ENCODE measurements at places on chromosomes 2 and 18. TPM values are rescaled to one million over a fixed set of nuclear protein-coding genes. Genes with fewer than 3 reads are reported as not detected.

DNA sequence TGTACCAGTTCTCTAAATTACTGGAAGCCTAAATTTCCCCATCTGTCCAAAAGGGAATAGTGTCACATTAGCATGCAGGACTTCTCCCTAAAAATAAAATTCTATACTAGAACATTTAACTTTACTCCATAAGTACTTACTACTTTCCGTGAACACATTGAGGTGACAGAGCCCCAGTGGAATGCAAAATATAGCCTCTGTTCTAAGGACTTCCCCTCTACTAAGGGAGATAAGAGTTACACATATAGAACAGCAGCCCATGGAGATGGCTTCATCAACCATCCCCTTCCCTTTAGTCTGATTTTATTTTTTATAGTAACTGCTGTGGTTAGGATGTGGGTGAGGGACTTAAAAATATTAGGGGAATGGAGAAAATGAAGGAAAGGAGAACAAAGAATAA, 68.9 kb upstream of the STPG4 start:
- DNase-seq, result no peak

DNA sequence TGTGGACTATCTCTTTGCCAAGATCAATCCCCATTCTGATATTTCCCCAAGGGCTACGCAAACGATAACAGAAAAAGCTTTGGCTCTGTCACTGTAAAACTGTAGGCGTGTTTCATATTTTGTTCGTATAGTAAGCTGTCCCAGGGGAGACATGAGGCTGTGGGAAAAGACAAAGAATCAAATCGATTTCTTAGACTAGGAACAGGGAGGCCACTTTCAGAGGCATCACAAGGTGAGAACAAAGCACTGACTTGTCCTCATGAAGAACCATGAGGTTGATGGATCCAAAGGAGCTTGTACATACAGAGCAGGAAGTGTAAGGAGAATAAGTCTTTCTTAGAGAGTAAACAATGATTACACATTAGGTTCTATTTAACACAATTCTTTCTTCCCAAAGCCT, 255.7 kb downstream of the HNMT start:
- no peak for DNase-seq

DNA sequence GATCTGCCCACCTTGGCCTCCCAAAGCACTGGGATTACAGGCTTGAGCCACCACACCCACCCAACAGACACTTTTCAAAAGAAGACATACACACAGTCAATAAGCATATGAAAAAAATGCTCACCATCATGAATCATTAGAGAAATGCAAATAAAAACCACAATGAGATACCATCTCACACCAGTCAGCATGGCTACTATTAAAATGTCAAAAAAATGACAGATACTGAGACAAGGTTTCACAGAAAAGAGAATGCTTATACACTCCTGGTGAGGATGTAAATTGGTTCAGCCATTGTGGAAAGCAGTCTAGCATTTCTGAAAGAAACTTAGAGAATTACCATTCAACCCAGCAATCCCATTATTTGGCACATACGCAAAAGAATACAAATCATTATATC, 1947.2 kb downstream of the SUCLG1 start:
- no peak for DNase-seq

DNA sequence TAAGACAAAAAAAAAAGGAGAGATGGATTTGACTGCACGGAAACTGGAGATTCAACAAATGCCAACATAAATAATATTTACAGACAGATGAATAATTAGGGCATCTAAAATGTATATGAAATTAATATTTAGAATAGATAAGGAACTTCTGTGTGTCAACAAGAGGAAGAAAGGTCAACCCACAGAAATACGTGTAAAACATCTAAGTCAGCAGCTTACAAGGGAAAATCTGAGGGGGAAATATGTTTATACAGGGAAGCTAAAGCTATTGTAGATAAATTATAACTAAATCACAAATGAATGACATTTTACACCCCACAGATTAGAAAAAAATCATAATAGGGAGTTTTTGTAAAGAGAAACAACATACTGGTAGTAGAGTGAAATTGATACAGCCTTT, 159.9 kb downstream of the PIEZO2 start:
- DNase-seq, result no peak

- DNase-seq, result no peak
Observed at GRCh38 chr2:200477667-200478131, 32.2 kb downstream of the KCTD18 start.

GRCh38 chr2:101692766-101693165, 4.7 kb upstream of the MAP4K4 start:
- no peak for DNase-seq

DNA sequence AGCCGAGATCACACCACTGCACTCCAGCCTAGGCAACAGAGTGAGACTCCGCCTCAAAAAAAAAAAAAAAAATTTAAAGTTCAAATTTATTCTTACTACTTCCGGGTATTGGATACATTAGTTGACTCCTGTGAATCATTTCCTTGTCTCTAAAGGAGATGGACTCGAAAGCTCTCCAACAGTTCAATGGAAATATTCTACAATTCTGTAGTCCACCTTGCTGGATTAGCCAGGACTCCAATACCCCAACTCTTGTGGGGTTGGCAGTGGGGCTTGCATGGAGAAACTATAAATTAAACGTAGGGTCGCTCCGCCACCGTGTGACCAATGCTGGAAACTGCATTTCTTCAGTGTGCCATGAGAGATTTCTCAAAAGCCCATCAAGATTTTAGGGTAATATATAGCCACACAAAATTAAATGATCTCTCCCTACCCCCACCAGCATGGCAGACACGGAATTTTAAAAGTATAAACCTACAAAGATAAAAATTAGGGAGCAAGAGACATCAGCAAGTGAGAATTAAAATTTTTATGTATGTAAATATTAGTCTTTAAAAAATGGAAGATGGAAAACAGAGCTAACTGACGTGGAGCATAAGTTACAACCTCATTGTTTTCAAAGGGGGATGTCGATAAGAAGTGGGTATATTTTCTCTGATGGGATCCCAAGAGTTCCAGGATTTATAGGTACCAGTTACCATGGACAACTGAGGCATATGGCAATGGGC, 27.8 kb upstream of the GAREM2 start:
- DNase-seq, result peak; percentile 53

DNA sequence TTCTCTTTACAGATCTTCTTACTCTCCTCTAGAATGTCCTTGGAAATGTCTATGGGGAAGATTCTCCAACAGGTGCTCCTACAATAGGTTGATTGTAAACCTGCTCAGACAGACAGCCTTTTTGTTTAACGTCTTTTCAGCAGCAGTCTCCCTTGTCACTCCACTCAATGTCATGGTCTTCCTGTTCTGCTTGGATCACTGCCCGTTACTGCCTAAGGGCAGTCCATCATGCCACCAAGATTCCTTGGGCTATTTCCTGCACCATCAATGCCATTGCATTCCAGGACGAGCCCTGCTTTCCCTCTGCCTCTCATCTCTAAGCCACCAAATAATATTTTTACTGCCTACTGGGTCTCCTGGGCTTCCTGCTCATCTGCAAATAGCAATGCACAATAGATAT, 97.4 kb upstream of the GALNT5 start:
- no peak for DNase-seq

DNA sequence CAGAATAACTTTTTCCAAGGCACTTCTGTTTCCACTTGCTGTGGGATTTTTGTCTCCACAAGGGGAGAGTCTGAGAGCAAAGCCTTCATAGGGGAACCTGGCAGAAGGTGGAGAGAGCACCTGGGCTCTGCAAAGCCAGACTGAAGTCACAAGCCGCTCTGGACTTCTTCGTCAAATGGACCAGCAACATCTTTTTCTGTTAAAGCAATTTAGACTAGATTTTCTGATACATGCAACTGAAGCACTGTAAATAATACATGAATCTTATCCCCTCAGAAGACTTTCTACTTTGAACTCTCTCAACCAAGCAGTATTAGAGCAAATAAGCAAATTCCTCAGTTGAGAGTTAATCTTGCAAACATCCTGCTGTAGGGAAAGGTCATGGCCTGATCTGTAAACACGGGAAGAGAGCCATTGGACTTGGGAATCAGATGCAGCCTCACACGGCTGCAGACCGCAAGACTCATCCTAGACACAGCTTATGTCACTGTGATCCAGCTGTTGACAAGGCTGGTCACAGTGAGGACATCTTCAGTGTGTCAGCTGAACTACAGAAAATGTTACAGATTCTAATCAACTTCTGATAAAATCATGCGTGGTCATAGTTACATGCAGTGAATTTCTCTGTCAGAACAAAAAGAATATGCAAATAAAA, 3.2 kb downstream of the SH3YL1 start:
- no peak for DNase-seq

DNA sequence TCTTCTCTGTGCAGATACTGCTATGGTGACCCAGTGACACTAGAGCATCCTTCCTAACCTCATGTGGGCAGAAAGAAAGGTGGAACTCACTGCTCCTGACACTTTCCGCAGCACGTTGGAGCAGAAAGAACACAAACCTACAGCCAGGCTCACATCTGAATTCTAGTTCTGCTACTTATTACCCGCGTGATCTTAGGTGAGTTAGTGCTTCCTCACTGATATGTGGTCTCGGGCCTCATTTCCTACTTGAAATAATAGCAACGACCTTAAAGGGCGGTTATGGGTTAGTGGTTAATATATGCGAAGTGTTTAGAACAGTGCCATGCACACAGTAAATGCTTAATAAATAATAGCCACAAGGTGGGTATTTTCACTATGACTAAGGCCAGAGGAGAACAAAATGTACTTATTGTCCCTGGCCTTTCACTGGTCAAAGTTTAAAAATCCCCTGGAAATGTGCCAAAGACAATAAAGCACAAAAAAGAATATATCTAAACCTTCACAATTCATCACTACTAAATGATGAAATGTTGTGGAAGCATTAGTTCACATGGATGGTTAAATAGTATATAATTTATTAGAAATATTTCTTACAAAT, 66.6 kb downstream of the MYOM1 start:
- DNase-seq, result no peak

CDH2 gene
- 0.10 TPM for total RNA-seq

Measured in activated naive CD8-positive, alpha-beta T cell treated with anti-CD3 and anti-CD28 coated beads for 36 hours (primary cell).